ENCODE measurements at places on chromosomes 3 and 15.

DNA sequence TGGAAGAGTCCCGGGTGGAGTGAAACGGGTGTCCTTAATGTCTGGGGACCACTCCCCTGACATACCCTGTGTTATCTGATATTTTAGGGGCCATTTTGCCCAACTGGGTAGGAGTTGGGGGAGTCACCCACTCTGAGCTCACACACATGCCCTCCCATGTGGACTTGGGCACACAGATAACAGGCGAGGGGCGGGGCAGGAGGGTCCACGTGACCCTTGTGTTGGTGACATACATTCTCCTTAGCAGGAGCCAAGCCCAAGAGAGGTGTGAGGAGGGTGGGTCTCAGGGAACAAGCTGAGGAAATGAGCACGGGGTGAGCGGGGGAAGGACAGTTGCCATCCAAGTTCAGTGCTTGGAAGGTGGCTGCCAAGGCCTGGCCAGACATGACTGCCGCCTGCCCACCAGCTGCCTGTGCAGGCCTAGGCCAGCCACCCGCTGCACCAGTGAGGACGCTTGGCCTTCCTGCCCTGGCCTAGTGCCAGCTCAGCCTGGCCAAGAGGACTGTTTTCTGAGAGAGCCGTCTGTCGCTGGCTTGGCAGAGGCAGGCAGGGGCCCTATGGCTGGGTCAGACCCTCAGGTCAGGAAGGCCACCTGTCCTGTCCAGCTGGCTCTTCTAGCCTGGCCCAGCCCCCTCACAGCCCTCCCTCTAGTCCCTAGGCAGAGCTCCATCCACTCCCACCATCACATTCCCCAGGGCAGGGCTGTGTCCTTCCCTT, 31.3 kb upstream of the TMEM115 start:
- no peak for DNase-seq

GRCh38 chr3:183163563-183163962, 1.0 kb upstream of the LAMP3 start:
- DNase-seq, result no peak

DNA sequence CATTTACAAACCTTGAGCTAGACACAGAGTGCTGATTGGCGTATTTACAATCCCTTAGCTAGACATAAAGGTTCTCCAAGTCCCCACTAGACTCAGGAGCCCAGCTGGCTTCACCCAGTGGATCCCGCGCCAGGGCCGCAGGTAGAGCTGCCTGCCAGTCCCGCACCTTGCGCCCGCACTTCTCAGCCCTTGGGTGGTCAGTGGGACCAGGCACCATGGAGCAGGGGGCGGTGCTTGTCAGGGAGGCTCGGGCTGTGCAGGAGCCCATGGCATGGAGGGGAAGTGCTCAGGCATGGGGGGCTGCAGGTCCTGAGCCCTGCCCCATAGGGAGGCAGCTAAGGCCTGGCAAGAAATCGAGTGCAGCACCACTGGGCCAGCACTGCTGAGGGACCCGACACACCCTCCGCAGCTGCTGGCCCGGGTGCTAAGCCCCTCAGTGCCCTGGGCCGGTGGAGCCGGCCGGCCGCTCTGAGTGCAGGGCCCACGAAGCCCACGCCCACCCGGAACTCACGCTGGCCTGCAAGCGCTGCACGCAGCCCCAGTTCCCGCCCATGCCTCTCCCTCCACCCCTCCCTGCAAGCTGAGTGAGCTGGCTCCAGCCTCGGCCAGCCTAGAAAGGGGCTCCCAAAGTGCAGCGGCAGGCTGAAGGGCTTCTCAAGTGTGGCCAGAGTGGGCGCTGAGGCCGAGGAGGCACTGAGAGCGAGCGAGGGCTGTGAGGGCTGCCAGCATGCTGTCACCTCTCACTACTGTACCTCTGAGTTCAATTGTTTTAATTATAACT, 1213.9 kb downstream of the OTOL1 start:
- no peak for DNase-seq

DNA sequence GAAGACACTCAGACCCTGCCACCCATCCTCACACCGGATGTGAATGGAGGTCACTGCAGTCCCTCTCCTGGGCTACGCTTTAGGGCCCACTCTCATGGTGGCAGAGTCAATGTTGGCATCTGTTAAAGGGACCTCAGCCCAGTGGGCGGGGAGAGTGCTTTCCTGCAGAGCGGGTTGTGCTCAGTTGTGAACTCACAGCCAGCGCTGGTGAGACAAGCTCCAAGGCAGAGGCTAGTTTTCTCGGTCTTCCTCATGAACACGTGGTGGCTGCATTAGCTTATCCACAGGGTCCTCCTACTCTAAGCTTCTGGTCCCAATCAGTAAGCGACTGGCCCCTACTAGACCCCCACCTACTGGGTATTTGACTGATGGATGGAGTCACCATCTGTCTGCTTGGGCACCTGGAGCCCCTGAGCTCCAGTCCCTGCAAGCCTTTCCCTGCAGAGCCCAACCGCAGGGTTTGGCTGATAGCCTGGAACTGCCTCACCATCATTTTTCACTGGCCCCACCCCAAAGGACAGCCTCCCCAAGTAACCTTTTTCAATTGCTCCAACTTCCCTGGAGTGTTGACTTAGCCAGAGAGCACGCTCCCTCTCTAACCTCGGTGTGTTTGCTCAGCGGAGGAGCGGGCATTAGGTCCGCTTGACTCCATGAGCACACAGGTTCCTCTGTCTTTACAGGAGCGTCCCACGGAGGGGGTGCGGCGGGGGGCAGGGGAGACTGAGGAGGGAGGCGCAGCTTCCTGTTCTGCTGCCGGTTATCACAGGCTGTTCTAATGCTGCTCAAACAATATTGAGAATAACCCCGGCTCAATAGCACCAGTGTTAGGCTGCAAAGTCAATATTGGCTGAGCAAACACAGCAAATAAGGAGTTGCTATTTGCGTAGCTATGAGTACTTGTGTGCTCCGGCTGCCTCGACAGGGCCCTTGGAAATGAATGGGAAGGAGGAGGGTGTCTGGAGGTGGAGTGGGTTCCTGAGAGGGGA, 141.7 kb downstream of the RPLP1 start:
- DNase-seq, result no peak

GRCh38 chr3:141524988-141525387, 38.2 kb downstream of the RASA2 start:
- no peak for DNase-seq
